ENCODE measurements at places on chromosomes 1 and 21.

- no peak for DNase-seq
Observed at GRCh38 chr1:224815647-224816046, 113.8 kb upstream of the DNAH14 start.

DNA sequence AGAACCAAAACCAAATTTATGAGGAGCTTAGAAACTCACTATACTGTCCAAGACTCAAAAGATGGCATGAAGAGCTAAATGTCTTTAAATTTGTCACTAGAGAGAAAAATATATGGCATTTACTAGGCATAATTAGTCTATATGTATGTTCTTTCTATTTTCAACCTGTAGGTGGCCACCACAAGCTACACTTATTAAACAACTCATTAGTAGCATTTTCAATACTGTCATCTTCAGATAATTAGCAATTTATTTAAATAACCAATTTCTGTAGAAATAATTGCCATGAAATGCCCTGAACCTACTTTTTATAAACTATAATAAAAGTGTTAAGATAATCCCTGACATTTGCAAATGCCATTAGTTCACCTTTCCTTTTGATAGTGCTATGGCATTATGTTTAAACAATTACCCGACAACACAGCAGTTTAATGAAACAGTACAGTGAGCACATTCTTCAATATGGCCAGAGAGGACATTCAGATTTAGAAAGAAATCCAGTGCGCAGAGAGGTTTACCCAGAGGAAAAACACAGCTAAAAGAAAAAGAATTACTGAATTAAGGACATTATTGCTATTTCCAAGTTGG, 522.5 kb downstream of the PTBP2 start:
- DNase-seq = no peak

DNA sequence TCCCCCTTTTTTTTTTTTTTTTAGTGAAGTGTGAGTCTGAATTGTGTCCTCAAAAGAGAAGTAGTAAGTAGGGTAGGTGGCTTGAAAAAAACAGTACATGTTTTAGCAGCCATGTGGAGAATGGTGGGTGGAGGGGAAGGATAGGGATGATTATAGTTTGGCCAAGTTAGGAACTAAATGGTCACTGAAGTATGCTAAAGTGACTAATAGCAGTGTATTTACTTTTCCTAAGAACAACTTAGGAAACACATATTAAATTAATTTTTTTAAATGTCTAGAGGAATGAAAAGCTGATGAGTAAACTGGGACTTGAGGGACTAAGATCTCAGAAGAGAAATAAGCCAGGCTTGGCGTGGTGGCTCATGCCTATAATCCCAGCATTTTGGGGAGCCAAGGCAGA, 55.5 kb downstream of the PLA2G4A start:
- DNase-seq = no peak

DNA sequence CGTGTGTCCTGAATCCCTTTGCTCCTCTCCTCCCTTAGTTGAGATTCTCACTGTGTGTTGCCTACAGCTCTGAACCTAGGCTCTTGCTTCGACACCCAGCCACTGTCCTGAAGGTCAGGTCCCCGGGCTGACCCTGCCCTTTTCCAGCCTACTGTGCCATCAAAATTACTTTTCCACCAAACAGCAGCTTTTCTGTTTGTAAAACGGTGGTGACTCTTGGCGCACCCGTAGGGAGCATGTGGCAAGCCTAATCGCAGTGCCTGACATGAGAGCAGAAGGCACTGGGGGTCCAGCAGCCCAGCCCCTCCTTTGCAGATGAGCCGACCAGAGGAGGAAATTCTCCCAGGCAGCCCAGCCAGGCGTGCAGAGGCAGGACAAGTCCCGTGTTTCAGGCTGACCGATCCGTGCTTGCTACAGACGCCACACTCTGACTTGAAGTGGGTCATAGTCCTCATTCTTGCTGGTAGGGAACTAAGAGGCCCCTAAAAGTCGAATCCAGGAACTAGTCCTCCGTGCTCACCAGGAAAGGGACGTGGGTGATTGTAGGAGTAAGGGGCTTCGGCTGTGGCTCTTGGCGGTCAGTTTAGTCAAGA, 6.8 kb downstream of the GPR137B start:
- DNase-seq = no peak

DNA sequence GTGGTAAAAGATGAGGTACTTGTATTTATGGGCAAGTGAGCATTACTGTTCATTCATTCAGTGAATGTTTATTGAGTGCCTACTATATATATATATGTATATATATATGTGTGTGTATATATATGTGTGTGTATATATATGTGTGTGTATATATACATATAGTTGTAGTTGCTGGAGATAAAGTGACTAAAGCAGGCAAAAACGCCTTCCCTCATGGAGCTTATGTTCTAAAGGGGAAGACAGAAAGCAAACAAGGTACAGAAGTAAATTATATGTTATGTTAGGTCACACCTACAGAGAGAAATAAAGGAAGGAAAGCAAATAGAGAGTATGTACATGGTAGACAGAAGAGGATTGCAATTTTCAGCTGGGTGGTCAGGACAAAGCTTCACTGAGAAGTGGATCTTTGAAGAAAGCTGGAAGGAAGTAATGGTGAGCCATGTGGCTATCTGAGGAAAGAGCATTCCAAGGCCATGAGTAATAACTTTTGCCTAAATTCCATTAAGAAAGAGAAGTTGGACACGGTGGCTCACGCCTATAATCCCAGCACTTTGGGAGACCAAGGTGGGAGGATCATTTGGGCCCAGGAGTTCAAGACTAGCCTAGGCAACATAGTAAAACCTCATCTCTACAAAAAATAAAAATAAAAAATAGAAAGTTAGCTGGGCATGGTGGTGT, 33.5 kb upstream of the KLF17 start:
- DNase-seq = no peak

- DNase-seq = no peak
Observed at GRCh38 chr1:25112400-25112799, 119.9 kb downstream of the SYF2 start.

DNA sequence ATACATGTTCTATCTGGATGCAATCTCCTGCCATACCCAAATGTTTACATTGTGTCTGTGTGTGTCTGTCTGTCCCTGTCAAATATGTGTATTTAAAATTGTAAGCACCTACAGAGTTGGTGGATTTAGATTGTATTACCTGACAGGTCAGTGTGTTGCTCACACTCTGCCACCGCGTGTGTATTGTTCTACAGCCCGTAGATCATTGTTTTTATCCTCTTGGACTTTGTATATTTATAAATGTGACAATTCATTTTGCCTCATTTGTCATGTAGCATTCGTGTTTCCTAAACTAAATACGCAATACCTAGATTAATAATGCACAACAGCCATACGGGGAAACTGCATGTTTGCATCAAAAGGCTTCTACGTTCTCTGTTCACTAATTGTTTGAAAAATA, 634 bp downstream of the ALG14 start:
- no peak for DNase-seq

DNA sequence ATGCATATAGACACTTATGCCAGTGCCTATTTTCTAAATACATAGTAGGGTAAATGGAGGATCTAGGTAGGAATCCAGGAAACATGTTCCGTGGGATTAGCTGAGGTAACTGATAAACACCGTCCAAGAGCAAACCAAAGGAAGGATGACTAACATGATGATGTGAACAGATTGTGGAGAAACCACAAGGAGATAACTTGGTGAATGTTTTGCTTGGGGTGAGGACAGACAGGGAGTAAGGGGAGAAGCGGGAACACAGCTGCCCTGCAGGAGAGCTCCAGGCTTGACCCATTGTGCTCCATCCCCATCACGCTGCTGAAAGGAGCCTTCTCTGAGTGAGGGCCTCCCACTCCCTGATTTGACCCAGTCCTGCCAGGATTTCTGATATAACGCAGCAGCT, 87.0 kb upstream of the ZC3H11B start:
- no peak for DNase-seq

DNA sequence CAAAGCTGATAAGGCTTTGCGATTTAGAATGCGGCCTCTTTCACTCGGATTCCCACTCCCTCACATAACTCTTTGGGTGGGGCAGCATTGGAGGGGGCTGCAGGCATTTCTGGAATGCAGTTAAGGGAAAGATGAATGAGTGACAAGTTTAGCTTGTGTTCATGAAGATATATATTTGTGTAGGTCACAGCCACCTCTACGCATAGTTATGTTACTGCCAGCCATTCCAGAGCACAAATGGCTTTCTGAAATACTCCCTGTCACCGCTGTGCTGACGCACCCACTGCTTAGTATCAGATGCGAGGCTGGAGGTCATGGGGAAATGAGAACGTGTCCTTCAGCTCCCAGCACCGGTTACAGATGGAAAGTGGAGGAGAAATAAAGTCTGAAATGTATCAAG, 54.1 kb upstream of the ATP1A1 start:
- no peak for DNase-seq

Data from activated CD8-positive, alpha-beta memory T cell treated with anti-CD3 and anti-CD28 coated beads for 4 hours (primary cell).